ENCODE measurements at places on chromosomes 6 and 20.

GRCh38 chr6:35080821-35081425 lies 60.2 kb downstream of the TCP11 start:
- H3K4me3 ChIP-seq, result no peak overlapping the region
- no peaks in the 10 kb centered on the region for H3K27me3 ChIP-seq
- H3K36me3 ChIP-seq, result no peaks in the 10 kb centered on the region
- DNase-seq, result no peak
- H3K27ac ChIP-seq, result no peak overlapping the region

DNA sequence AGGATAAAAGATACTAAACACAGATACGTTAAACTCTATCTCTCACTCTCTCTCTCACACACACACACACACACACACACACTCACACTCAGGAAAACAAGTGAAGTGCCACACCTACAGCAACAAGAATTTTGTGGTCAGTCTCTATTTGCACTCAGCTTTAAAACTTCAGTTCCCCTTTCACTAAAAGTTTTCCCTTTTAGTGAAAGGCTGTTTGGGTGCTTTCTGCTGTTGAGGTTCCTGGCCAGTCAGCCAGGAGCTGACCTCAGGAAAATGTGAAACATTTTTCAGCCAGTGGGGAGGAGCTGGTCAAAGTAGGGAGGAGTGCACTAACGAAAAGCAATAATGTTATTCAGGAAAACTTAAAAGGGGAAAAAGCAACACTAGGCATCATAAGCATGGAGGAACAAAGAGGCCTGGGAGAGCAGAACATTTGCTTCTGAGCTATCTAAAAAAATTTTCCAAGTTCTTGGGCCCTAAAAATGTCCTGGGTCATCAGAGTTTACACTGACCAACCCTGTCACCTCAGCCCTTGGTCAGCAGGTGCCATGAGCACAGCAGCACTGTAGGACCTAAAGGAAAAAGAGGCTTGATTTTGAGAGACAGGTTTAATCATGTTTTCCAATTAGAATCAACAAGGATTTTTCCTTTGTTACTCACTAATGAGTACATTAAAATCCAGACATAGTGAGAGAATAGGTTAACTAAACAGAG lies 30.7 kb upstream of the NT5E start:
- no peaks in the 10 kb centered on the region for H3K4me1 ChIP-seq
- no peak overlapping the region for H3K27ac ChIP-seq
- no peak overlapping the region for H3K4me3 ChIP-seq

GRCh38 chr6:125002406-125002741 lies 40.1 kb downstream of the RNF217 start:
- H3K4me1 ChIP-seq, result no peaks in the 10 kb centered on the region
- H3K27me3 ChIP-seq, result no peaks in the 10 kb centered on the region
- no peak for DNase-seq

DNA sequence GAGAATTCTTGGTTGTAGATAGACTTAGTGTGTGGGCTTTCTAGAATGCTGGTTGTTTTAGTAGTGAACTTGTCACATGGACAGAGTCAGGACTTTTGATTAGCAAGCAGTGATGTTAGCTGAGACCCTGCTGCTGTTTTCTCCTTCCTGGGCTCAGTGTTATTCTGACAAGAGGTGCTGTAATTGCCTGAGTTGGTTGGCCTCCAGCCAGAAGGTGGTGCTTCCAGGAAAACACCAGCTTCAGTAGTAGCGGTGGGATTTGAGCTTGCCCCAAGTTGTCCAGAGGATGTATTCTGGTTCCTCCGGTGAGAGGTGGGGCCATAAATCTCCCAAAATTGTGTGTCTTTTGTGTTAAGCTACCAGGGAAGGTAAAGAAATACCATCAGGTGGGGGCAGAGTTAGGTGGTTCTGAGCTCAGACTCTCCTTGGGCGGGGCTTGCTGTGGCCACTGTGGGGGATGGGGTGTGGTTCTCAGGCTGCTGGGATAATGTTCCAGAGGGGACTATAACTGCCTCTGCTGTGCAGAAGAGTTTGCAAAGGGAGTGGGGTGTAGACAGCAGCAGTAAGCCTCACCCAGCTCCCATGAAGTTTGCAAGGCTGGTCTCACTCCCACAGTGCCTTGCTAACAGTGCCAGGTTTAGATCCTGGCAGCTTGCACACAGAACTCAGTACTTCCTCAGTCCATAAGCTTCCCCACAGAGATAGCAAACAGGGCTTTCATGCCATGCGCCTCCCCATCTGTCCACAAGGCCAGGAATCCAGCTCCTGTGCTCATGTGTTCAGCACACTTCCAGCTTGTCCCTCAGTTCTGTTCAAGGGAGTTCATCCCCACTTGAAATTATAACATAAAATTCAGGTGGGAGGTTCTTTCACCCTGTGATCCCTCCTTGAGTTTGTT lies 278.4 kb upstream of the PTCHD4 start:
- no peak for DNase-seq
- no peaks in the 10 kb centered on the region for H3K27me3 ChIP-seq
- H3K4me1 ChIP-seq, result no peaks in the 10 kb centered on the region
- H3K4me3 ChIP-seq, result no peak overlapping the region

GRCh38 chr20:54549658-54550326 lies 74.4 kb downstream of the DOK5 start:
- no peaks in the 10 kb centered on the region for H3K27me3 ChIP-seq
- no peak for DNase-seq
- no peaks in the 10 kb centered on the region for H3K36me3 ChIP-seq
- H3K27ac ChIP-seq, result no peak overlapping the region

GRCh38 chr6:149065658-149066556 lies 251.6 kb upstream of the TAB2 start:
- H3K36me3 ChIP-seq, result peaks cover 5% of the 10 kb centered on the region
- H3K4me3 ChIP-seq, result peak overlapping the region; percentile 12

GRCh38 chr20:16178546-16179135 lies 394.6 kb downstream of the KIF16B start:
- no peaks in the 10 kb centered on the region for H3K36me3 ChIP-seq
- DNase-seq, result no peak
- H3K4me1 ChIP-seq, result no peaks in the 10 kb centered on the region

- no peaks in the 10 kb centered on the region for H3K27me3 ChIP-seq
- no peaks in the 10 kb centered on the region for H3K4me1 ChIP-seq
- H3K4me3 ChIP-seq, result no peak overlapping the region
- no peak overlapping the region for H3K27ac ChIP-seq
- H3K36me3 ChIP-seq, result no peaks in the 10 kb centered on the region
Observed at GRCh38 chr20:60934724-60935123, 317.3 kb upstream of the CDH4 start.

DNA sequence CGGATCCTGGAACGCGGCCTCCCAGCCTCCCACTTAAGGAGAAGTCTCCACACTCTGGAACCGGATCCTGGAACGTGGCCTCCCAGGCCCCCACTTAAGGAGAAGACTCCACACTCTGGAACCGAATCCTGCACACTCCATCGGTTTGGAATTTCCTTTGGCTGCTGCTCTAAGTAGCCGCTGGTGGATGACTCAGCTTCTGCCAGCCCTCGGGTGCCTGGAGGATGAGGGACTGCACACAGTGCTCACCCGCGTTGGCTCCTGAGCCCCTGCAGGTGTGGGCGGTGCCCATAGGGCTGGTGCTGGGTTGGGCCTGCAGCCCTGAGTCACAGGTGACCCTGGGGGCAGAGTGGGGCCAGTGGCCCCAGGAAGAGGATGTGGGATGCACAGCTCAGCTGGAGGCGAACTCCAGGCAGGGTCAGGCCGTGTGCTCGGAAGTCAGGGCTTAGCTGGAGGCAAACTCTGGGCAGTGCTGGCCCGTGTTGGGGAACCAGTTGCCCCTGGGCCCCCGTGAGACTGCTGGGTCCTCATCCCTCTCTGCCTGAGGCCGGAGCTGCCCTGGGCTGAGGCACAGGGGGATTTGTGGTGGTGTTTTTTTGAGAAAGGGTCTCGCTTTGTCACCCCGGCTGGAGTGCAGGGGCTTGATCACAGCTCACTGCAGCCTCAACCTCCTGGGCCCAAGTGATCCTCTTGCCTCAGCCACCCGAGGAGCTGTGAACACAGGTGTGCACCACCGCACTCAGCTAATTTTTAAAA lies 13.9 kb upstream of the TNFRSF6B start:
- H3K27ac ChIP-seq, result no peak overlapping the region
- peaks cover 14% of the 10 kb centered on the region for H3K4me1 ChIP-seq
- no peak for DNase-seq
- no peaks in the 10 kb centered on the region for H3K27me3 ChIP-seq

DNA sequence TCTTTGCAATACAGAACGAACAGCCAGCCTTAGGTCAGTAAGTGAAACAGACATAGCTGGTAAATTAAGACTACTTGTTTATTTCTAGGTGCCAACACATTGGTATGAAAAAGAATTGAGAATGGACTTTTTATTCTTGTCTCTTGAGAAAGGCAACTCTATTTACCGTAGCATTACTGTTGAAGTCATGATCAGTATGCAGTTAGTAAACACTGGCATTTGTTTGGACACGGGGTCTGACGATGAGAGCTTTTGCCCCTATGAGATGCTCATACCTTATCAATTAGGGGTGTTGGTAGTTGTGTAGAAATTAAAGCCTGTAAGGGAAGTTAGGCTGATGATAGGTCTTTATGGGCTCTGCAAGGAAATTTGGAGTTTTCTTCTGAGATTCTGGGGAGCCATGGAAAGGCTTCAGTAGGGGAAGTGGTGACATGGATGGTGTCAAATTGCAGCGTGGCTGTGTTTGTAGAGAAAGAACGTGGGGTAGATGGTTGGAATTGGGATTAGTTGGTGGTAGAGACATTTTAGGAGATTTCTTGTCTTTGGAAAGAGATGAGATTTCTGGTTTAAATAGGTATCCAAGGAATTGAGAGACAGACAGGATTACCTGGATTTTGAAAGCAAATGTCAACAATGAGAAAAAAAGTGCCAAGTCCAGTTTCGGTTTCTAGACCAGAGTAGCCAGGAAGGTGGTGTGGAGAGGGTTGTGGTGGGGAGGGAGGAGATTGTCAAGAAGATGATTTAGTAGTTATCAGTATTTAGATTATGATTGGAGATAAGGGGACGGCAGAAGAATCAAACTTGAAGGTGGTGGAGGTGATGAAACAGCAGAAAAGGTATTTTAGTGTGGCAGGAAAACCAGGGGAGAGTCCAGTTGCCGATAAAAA lies 116.6 kb downstream of the JARID2 start:
- peaks cover 17% of the 10 kb centered on the region for H3K36me3 ChIP-seq
- DNase-seq, result no peak
- H3K4me3 ChIP-seq, result no peak overlapping the region
- H3K27ac ChIP-seq, result no peak overlapping the region
- no peaks in the 10 kb centered on the region for H3K27me3 ChIP-seq

- H3K4me1 ChIP-seq, result peaks cover 21% of the 10 kb centered on the region
- peak overlapping the region; percentile 28 for H3K4me3 ChIP-seq
- H3K36me3 ChIP-seq, result peaks cover 33% of the 10 kb centered on the region
- no peak overlapping the region for H3K27ac ChIP-seq
Observed at GRCh38 chr20:62159839-62160238, 16.3 kb downstream of the SS18L1 start.

- peaks cover 20% of the 10 kb centered on the region for H3K4me1 ChIP-seq
- H3K27ac ChIP-seq, result no peak overlapping the region
- no peak for DNase-seq
Observed at GRCh38 chr20:62745952-62746288, 37.3 kb downstream of the NTSR1 start.

- no peaks in the 10 kb centered on the region for H3K36me3 ChIP-seq
- H3K27me3 ChIP-seq, result no peaks in the 10 kb centered on the region
- no peak overlapping the region for H3K27ac ChIP-seq
- no peaks in the 10 kb centered on the region for H3K4me1 ChIP-seq
- H3K4me3 ChIP-seq, result no peak overlapping the region
- DNase-seq, result no peak
Observed at GRCh38 chr20:6496874-6497273, 270.6 kb upstream of the BMP2 start.

DNA sequence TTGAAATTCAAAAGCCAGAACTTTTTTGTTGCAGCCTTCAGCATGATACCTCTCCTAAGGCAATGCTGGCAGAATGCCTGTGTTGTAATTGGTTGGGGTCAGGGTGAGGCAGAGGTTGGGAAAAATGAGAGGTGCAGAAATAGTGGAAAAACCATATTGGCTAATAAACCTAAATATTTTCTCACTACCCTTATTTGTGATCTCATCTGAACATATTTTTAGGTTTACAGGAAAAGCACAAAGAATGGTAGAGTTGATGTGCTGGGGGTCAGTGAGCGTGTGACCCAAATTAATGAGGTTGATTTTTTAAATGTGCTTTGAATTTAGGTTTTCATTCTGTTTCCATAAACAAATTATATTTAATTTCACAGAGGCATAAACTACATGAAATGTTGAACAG lies 437.3 kb downstream of the HDGFL1 start:
- no peaks in the 10 kb centered on the region for H3K36me3 ChIP-seq
- no peak overlapping the region for H3K27ac ChIP-seq
- H3K27me3 ChIP-seq, result no peaks in the 10 kb centered on the region
- DNase-seq, result no peak
- H3K4me1 ChIP-seq, result no peaks in the 10 kb centered on the region

DNA sequence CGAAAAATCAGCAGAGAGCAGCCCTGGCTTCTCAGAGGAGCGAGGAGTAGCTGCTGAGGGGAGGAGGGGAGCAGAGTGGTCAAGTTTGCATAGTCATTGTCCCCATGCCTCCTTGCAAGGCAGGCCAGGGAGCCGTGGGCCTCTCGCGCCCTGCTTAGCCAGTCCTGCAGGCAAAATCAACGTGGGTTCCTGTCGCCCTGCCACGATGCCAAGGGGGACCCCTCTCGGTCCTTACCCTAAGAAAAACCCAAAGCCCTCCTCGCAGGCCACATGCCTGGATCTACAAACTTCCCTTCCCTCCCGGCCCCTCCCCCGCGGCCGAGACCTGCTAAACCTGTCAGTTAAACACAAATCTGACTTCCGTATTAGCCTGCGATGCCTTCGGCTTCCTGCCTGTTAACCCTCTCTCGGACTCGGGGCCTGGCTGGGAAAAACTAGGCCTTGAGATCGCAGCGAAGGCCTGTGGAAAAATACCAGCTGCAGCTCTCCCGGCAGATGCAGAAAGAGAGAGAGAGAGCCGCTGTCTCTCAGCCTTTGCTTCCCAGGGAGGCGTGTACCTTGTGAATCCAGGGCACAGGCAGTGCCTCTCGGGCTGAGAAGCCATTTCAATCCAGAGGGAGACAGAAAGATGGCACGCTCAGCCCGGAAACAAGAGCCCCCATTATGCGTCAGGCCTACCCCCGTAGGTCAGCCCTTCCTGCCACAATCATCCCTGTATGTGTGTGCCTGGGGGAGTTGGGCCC lies 968 bp upstream of the ZMYND8 start:
- peak; percentile 65 for DNase-seq
- peaks cover 25% of the 10 kb centered on the region for H3K4me1 ChIP-seq
- H3K36me3 ChIP-seq, result peaks cover 12% of the 10 kb centered on the region
- H3K27ac ChIP-seq, result peak overlapping the region; percentile 94
- peak overlapping the region; percentile 81 for H3K4me3 ChIP-seq

- H3K27me3 ChIP-seq, result peaks cover 17% of the 10 kb centered on the region
- H3K4me1 ChIP-seq, result no peaks in the 10 kb centered on the region
- no peak overlapping the region for H3K4me3 ChIP-seq
- H3K27ac ChIP-seq, result no peak overlapping the region
- no peak for DNase-seq
Observed at GRCh38 chr6:90712114-90712513, 125.2 kb upstream of the MAP3K7 start.
